Spleen (tissue), 13 donors: ENCODE measurements at places on chromosomes 4 and X.

DNA sequence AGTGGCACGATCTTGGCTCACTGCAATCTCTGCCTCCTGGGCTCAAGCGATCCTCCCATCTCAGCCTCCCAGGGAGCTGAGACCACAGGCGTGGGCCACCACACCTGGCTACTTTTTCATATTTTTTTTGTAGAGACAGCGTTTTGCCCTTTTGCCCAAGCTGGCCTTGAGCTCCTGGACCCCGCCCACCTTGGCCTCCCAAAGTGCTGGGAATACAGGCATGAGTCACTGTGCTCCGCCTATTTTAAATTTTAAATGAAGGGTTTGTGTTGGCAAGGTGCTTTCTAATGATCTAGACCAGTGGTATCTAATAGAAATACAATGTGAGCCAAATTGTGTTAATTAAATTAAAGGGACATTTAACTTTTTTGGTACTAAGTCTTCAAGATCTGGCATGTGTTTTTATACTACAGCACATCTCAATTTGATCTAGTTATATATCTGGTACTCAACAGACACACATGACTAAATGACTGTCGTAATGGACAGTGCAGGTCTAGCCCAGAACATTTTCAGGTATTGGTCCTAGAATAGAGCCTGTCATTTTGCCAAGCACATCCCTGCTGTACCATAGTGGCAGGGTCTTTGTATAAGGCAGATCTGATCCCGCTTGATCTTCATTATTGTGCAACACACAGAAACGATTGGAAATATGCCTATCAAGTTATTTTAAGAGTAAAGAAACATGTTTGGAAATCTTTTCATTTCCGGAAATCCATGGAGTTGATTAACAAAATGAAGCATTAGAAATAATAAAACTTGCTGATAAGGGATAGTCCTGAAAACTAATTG lies 7.3 kb downstream of the PGK1 start:
- no peak overlapping the region for H3K4me3 ChIP-seq
- H3K27me3 ChIP-seq: no peaks in the 10 kb centered on the region
- H3K4me1 ChIP-seq: peaks cover 48% of the 10 kb centered on the region
- H3K27ac ChIP-seq: no peak overlapping the region

DNA sequence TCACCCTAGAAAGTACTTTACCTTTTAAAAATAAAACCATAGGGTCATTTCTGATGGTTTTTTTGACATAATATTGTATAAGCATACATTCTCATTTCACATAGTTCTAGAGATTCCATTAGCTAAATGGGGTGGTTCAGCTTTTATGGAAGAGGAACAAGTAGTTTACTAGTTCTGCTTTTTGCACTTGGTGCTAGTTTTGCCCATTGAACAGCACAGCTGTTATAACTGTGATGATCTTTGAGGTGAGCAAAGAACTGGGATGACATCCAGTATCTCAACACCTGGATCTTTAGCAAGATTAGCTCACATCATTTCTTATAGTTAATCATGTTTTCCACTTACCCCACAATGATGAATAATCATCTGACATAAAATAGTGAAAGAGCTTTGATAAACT lies 40.9 kb downstream of the MOB1B start:
- H3K27ac ChIP-seq: no peak overlapping the region
- H3K4me1 ChIP-seq: peaks cover 16% of the 10 kb centered on the region
- no peak overlapping the region for H3K4me3 ChIP-seq
- no peaks in the 10 kb centered on the region for H3K27me3 ChIP-seq

DNA sequence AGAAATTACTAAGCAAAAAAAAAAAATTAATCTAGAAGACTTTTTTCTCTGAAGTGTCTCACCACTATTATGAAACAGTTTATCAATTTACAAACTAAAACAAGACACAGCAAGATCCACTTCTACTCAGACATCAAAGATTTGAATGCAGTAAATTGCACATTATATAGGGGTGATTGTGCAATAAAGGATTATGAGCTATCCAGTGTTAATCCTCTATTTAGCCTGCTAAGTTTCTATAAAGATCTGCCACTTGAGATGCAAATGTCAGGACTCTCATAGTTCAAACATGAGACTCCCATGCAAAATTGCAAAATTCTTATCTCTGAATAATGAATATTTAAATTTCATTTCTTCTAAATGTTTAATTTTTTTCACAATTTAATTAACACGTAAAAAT lies 2.2 kb downstream of the TECRL start:
- no peak for DNase-seq
- H3K27ac ChIP-seq: no peak overlapping the region
- no peak overlapping the region for H3K4me3 ChIP-seq
- H3K36me3 ChIP-seq: no peaks in the 10 kb centered on the region

DNA sequence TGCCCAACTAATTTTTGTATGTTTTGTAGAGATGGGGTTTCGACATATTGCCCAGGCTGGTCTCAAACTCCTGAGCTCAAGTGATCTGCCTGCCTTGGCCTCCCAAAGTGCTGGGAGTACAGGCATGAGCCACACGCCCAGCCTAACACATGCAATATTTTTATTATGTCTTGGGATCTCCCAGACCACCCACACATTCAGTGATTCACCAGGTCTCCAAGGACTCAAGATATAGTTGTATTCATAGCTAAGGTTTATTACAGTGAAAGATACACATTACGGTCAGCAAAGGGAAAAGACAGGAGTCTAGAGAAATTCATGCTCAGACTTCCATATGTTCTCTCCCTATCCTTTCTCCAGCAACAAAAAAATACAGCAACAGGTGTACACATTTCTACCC lies 25.5 kb upstream of the FAM120C start:
- no peak for DNase-seq
- H3K4me3 ChIP-seq: no peak overlapping the region
- H3K27ac ChIP-seq: no peak overlapping the region
- no peaks in the 10 kb centered on the region for H3K36me3 ChIP-seq
- no peaks in the 10 kb centered on the region for H3K27me3 ChIP-seq

DNA sequence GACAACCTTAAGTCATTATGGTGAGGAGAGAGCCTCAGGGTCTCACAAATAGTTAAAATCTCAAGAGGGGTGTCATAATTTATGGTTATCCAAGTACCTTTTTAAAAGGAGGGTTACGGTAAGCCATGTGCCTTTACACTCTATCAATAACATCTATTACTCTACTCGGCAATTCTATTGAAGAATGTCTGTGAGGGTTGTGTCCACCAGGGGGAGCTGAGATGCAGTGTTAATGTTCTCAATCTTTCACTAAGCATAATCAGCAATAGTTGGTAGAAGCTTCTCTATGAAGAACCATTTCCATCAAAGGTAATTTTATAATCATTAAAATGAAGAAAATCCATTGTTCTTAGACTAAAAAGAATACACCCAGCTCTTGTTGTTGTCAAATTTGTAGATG lies 457.4 kb downstream of the CENPC start:
- DNase-seq: no peak
- no peak overlapping the region for H3K27ac ChIP-seq
- H3K36me3 ChIP-seq: no peaks in the 10 kb centered on the region
- H3K4me1 ChIP-seq: no peaks in the 10 kb centered on the region
